ENCODE measurements at places on chromosomes 16 and 17.

- DNase-seq: no peak
Observed at GRCh38 chr16:84941921-84942320, 69.4 kb downstream of the ZDHHC7 start.

- no peak for DNase-seq
Observed at GRCh38 chr16:86211800-86212199, 298.5 kb upstream of the FOXF1 start.

DNA sequence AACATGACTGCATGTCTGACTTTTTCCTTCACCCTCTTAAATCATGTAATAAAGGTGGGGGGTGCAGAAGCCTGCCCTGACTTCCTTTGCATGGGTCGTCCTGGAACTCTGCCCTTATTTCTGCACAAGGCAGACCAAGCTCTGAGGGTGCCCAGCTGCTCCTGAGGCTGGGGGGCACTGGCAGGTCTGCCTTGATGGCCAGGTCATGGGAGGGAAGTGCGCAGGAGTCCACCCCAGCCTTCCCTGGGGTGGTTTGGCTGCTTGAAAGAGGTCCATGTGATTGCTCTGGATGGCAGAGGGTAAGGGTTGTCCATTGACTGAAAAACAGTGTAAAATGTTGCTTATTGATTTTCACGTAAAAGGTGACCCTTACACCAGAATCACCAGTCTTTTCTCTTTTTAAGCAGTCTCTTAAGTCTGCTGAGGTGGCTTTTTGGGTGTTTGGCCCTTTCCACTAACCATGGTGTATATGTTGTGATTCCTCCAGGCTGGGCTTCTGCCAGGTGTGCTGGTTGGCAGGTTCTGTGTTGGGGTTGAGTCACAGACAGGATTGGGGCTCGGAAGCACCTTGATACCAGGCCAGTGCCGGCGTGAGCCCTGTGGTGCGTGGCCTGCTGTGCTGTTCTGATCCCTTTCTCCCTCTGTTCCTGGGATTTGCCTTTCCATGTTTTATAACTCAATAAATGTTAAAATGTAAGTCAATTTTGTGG is 19.4 kb downstream of the DHX38 start:
- no peak for DNase-seq

DNA sequence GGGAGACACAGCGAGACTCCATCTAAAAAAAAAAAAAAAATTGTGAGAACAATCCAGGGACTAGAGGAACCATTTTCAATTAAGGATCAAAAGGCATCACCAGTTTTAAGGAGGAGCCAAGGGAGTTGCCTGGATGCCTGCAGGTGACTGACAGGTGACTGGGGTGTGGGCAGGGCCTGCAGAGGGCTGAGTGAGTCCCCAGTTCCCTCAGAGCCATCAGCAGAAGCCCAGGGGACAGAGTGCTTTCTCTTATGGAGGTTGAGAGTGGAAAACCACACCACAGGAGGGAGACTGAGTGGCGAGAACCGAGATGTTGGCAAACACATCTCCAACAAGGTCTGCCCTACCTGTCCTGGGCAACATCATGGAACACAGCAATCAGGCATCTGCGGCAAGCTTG is 27.1 kb upstream of the CREBBP start:
- no peak for DNase-seq

GRCh38 chr17:41917192-41917591 is 1.6 kb downstream of the ACLY start:
- no peak for DNase-seq

DNA sequence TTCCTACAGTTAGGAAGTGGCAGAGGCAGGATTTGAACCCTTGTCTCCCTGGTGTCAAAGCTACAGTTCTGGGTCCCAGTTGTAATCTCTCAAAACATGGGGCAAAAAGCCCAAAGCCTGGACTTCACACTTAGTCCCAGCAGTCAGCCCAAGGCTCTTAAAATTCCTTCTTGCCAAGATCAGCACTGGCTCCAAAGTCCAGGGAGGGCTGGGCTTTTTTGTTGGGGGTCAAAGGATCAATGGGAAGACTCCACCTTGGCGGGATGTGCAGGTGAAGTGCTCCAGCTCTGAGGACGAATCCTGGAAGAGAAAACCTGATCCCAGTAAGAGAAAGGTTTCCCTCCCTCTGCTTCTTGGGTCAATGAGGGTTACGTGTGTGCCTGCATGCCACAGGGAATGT is 195.5 kb downstream of the HAPSTR1 start:
- no peak for DNase-seq

DNA sequence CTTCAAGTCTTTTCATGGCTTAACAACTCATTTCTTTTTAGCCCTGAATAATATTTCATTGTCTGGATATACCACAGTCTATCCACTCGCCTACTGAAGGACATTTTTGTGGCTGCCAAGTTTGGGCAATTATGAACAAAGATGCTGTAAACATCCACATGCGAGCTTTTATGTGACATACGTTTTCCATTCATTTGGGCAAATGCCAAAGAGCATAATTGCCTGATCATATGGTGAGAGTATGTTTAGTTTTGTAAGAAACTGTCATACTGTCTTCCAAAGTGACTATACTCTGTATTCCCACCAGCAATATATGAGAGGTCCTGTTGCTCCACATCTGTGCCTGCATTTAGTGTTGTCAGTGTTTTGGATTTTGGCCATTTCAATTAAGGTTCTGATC is 81.3 kb downstream of the ELAC2 start:
- DNase-seq: no peak

GRCh38 chr17:1110862-1111598 is 68.8 kb downstream of the ABR start:
- DNase-seq: no peak

DNA sequence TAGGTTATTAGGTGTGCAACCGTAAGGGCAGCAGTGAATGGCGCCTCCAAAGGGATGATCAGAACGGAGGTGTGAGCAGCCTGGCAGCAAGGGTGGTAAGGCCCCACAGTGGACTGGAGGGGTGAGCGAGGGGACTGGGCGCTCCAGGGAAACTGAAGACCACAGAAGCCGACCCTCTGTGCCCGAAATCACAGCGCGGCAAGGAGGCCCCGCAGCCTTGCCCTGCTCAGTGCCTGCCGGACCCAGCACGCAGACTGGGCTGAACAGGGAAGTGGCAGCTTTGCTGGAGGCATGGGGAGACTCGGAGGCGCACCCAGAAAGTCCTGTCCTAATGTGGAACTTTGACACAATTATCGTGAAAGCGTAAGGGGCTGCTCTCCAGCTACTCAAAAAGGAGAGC is 38.4 kb downstream of the KLHDC4 start:
- DNase-seq: no peak

GRCh38 chr16:31010585-31011325 is at the start of gene STX1B:
Gene STX1B, minus strand, starts transcription at chr16:31010638. Its CDS starts 242 bp downstream, at chr16:31010396.
- peak; percentile 75 for DNase-seq

DNA sequence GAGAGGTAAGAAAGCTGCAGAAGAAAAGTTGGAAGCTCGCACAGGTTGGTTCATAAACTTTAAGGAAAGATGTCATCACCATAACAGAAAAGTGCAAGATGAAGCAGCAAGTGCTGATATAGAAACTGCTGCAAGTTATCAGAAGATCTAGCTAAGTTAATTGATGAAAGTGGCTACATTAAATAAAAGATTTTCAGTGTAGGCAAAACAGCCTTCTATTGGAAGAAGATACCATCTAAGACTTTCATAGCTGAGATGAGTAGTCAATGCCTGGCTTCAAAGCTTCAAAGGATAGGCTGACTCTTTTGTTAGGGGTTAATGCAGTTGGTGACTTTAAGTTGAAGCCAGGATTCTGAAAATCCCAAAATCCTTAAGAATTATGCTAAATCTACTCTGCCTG is 24.0 kb downstream of the CYLD start:
- DNase-seq: no peak

GRCh38 chr16:8172551-8172950 is 417.8 kb downstream of the TMEM114 start:
- no peak for DNase-seq

DNA sequence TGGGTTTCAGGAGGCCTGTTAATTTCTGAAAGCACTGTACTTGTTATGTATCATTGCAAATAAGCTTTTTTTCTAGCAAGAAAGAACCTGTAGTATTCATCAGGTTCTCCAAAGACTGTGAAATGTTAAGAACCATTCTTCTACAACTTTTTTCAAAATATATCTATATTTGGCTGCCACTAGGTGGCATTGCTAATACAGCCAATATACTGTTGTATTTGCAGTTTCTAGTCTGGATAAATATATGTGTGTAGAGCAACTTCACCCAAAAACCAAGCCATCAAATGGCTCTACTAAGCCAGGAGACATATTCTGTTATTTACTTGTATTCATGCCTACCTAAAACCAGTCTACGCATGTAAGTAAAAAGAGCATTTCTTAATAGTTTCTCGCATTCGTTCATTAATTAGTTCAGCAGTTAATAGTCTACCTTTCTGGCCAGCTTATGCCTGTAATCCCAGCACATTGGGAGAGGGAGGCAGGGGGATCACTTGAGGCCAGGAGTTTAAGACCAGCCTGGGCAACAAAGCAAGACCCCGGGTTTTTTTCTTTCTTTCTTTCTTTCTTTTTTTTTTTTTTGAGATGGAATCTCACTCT is 39.5 kb downstream of the VMP1 start:
- DNase-seq: no peak

GRCh38 chr16:85152414-85153030 is 40.2 kb upstream of the CIBAR2 start:
- DNase-seq: no peak

- no peak for DNase-seq
Observed at GRCh38 chr17:56653877-56654276, 60.4 kb downstream of the NOG start.

DNA sequence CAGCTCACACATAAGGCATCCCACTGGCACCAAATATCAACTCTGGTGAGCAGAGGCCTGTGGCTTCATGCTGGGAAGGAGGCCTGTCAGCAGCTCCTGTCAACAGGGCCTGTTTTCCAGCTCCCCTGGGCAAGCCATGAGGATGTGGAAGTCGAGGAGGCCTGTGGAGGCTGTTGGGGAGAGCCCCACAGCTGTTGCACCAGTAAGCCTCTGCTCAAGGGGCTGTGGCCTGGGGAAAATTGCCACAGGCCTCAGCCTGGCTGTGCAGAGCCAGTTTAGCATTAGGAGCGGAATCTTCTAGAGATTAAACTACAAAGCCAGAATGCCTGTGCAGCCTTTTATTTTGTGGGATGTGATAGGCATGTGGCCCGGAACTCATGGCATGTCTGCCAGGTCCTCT is 202.1 kb downstream of the SPECC1 start:
- DNase-seq: no peak

- no peak for DNase-seq
Observed at GRCh38 chr16:54792811-54793210, 137.9 kb upstream of the IRX5 start.

DNA sequence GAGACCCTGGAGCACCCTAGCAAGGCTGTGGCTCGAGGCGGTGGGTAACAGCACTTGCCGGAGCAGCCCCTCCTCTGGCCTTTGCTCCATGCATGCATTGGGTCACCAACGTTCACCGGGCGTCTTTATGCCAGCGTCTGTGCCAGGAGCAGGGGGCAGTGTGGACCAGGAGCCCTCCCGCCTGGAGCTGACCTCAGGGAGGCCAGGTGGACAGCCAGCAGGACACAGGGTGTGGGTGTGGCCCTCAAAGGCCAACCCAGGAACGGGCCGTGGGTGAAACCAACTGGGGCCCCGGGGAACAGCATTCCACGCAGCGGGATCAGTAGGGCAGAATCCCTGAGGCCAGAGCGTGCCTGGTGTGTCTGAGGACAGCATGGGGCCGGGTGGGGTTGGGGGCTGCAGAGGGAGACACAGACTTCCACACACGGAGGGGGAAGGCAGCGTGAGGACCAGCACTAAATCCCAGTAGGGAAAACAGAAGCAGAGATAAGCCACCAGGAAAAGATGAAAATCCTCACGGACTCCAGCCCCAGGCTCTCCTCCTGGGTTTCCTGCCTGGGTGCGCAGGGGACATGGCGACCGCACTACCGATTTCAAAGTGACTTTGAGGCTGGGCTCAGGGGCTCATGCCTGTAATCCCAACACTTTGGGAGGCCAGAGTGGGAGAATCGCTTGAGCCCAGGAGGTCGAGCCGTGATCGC is 2.9 kb upstream of the CD7 start:
- no peak for DNase-seq

GRCh38 chr17:82031303-82031884 is at the start of gene RAC3:
Gene RAC3, plus strand, starts transcription at chr17:82031678. Its CDS starts 84 bp downstream, at chr17:82031762.
- no peak for DNase-seq

- DNase-seq: peak; percentile 67
Observed at GRCh38 chr16:54286366-54287130, at the start of gene IRX3. Gene IRX3, minus strand, starts transcription at chr16:54286787. Its CDS starts 737 bp downstream, at chr16:54286050.

GRCh38 chr16:57647136-57647875 is 18.9 kb downstream of the ADGRG1 start:
- DNase-seq: no peak

DNA sequence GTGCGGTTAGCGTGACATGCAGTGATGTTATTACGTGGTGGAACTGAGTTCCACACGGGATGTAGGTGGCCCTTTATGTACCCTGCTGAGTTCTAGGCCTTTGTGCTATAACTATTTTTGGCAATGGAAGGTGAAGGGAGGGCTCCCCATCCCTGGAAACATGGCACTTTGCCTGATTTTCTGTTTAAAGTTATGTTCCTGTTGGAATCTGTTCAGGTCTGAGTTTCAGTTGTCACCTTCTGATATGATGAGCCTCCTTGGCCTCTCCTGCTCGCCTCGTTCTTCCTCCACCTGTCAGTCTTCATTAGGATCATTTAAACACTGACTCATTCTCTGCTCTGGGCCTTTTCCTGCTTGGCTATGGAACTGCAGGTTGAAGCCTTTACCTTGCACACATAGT is 200.6 kb downstream of the FTO start:
- DNase-seq: no peak

GRCh38 chr17:7790150-7790549 is 43.9 kb upstream of the KDM6B start:
- DNase-seq: no peak

- peak; percentile 49 for DNase-seq
Observed at GRCh38 chr16:2429771-2430663, 770 bp downstream of the CCNF start.

- no peak for DNase-seq
Observed at GRCh38 chr17:62925267-62925836, 40.7 kb upstream of the TANC2 start.

- no peak for DNase-seq
Observed at GRCh38 chr17:28907709-28908475, 5.0 kb upstream of the DHRS13 start.

GRCh38 chr17:17300624-17301568 is 2.3 kb upstream of the NT5M start:
- peak; percentile 96 for DNase-seq

DNA sequence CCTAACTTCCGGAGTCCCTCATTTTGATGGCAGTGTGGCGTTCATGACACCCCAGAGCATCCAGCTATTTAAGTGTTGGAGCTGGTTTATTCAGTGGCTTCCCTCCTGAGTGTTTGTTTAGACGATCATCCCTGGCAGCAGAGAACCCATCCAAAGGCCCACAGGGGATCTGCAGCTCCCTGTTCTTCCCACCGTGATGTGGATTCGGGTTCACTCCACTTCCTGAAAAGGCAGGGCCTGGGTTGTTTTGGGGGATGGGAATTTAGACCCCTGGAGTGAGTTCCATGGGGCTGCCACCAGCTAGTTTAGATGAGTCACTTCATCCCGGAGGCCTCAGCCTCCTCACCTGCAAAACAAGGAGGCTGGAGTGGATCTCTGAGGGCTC is 2.3 kb downstream of the KSR1 start:
- no peak for DNase-seq

GRCh38 chr17:36755586-36755985 is 154.2 kb downstream of the MRM1 start:
- DNase-seq: peak; percentile 66

- DNase-seq: no peak
Observed at GRCh38 chr17:49015179-49015923, 18.2 kb downstream of the IGF2BP1 start.

GRCh38 chr16:74309789-74310781 is 13.5 kb downstream of the PSMD7 start:
- peak; percentile 66 for DNase-seq

Data from SK-N-DZ (cell line).